Mucosa of descending colon (tissue), 3 donors: ENCODE measurements at places on chromosomes 2 and 18.

DNA sequence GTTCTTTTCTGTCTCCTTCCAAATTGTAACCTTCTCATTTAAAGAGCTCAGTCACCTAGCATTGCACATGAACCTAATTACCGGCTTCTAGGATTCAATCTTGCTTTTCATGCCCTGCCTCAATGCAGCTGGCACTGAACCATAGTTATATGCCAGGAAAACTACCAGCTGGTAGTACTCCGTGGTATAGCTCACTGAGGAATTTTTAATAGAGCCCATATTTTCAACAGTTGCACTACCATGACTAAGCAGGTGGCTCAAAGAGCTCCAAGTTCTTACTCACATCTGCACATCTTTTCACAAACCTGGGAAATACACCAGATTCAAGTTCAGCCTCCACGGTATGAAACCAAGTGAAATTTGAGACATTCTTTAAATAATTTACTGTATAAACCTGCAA, 363.5 kb downstream of the GRB14 start:
- DNase-seq: no peak

- DNase-seq: no peak
Measured at GRCh38 chr18:60987963-60988362, 345.3 kb upstream of the CDH20 start.

DNA sequence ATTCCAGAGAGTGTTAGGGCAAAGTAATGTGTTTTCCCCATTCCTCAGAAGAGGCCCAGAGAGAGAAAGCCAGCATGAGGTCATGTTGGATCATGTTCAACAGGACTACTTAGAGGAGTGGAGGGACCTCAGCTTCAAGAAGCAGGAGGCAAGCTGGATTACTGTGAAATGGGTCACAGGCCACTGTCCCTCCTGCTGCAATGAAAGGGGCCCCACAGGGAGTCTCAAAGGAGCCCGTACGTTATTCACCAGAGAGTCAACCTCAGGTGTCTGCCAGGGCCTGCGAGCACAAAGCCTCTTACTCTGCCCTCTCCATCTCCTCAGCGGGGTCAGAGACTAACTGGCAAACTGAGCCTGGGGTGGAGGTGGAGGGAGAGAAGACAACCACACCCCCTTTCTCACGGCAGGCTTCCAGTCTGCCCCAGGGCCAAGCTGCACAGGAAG, 27.2 kb upstream of the ACYP2 start:
- DNase-seq: no peak

- DNase-seq: no peak
Measured at GRCh38 chr2:37085731-37086147, 1.4 kb downstream of the GPATCH11 start.

DNA sequence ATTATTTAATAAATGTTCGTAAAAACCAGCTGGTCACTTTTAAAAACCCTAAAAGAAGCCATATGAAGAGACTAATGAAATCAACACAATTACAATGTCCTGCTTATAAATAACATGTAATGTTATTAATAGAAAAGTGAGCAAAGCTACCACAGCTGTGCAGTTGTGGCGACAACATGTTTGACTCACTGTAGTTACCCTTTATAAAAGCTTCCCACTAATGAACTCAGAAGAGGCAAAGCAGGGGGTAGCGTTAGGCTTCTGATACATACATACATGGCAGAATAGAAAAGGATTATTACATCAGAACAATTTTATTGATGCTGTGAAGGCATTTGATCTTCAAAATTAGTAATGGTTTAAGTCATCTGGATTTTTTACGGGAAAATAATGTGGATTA, 219.7 kb downstream of the SLC4A10 start:
- no peak for DNase-seq

DNA sequence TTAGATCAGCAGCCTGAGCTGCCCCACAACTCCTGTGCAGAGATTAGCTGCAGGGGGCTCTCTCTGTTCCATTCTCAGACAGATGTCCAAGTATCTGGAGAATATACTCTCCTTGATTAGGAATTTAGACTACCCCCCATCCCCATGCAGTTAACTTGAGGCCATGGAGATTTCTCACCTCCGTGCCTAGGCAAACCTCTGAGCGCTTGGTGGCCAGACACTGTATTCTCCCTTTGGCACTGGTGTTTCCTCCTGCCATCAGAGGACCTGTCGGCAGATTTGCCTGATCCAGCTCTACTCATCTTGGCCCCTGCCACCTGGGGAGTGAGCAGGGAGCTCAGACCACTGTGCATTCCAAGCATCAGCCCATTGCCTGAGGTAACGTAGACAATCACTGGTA, 48.3 kb downstream of the ZNF804A start:
- DNase-seq: no peak

DNA sequence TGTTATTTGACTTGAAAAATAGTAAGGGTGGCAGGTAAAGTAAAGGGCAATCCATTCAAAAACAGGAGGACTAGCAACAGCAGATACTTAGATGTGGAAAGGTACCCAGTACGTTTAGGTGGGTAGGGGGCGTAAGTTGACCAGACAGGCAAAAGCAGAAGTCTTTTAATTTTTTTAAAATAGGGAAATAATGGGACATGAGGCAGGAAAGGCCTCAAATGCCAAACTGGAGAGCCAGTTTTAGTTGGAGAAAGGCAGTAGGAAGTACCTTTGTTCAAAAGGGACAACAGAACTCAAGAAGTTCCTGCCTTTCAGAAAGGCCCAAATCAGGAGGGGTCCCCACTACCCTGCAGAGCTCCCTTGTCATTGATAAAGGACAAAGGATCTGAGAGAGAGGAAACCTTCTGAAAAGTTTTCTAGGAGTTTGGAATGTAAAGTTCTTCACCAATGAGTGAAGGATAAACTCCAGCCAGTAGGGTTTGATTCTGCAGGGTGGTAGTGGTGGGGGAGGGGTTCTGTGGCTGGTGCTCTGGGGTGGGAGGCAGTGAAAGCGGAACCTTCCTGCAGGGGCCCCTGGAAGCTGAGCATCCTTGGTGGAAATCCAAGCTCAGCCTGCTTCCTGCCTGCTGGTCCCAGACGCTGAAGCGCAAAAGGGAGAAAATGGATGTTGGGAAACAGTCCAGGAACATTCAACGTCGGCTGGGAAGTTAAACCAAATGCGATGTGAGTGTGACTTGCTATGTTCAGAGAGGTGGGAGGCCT, 40.1 kb downstream of the TMEM17 start:
- no peak for DNase-seq

- peak; percentile 63 for DNase-seq
Measured at GRCh38 chr2:233061591-233062450, 1.7 kb downstream of the INPP5D start.

DNA sequence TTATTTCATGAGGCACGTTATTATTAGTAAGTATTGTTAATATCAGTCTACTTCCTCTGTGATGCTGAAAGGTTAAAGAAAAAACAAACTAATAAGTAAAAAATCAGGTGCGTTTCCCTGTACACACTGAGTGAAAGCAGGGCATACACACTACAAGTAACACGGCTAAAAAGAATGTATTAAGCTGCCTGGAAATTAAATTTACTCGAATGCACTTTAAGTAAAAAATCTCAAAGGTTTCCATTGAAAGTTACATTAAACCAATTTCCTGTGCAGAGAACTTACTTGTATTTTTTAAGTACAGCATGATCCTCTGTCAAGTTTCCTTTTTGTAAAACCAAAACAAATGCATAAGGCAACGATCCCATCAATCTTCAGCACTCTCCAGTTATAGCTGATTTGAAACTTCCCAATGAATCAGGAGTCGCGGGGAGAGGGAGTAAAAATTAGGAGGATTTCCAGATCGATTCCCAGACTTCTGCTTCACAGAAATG, 633 bp downstream of the BCL2 start:
- DNase-seq: no peak

GRCh38 chr18:37553633-37554398, 11.8 kb downstream of the CELF4 start:
- DNase-seq: peak; percentile 21

GRCh38 chr2:78779761-78780160, 245.7 kb upstream of the REG3G start:
- DNase-seq: no peak

- DNase-seq: no peak
Measured at GRCh38 chr18:36522509-36522908, 225.0 kb downstream of the FHOD3 start.

GRCh38 chr18:48023334-48024008, 93.0 kb upstream of the SMAD2 start:
- peak; percentile 45 for DNase-seq

DNA sequence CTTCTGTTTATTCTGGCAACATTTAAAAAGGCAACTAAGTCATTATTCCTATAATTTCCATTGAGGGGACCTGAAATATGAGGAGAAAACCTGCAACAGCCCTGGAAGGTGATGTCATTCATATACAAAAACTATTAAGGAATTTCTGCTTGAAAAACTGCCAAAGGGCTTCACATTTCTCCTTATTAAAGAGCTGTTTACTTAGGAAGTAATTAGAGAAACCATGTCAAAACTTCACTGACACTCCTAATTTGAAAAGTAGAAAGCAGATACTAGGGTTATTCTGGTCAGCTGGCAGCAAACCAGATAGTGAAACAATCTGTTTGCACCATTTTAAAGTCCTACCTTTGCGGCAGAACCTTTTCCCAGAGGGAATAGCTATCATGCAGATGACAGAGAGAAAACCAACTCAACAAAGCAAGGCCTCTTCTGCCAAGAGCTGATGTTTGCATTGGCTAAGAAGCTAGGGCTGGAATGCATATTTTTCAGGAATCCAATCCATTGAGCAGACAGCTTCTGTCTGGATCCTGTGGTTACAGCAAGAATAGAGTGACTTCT, 592.2 kb upstream of the SYT4 start:
- DNase-seq: no peak

- DNase-seq: no peak
Measured at GRCh38 chr2:20584399-20585358, 66.2 kb downstream of the HS1BP3 start.

DNA sequence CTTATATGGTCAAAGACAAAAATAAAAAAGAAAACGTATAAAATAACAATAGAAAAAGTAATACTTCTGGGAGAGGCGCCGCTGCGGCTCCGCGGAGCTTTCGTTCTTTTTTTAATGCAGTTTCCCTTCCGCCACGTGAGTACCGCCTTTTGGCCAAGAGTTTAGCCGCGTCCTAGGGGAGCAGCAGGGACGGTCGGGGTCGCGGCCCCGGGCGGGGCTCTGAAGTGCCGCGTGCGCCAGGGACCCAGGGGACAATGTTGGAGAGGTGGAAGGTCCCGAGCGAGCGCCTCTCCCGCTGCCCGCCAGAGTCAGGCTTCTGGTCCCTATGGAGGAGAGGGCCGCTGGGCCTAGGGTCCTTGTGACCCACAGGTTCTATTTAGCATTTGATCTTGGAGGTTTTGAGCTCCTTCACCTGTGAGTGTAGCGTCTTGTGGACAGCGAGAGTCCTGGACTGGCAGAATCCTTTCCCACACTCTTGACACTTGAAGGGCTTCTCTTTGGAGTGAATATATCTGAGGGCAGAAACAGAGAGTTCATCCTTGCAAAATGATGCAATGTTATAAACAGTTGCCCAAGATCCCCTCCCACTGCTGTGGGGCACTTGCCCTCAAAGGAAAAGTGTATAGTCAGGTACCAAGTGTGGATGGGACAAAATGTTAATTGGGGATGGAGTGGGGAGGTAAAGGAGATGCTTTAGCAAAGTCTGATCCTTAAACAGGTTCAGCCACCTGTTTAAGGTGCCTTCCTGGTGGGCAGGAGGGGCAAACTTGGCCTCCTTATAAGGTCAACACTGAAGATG, 6.3 kb downstream of the OSR1 start:
- DNase-seq: no peak

DNA sequence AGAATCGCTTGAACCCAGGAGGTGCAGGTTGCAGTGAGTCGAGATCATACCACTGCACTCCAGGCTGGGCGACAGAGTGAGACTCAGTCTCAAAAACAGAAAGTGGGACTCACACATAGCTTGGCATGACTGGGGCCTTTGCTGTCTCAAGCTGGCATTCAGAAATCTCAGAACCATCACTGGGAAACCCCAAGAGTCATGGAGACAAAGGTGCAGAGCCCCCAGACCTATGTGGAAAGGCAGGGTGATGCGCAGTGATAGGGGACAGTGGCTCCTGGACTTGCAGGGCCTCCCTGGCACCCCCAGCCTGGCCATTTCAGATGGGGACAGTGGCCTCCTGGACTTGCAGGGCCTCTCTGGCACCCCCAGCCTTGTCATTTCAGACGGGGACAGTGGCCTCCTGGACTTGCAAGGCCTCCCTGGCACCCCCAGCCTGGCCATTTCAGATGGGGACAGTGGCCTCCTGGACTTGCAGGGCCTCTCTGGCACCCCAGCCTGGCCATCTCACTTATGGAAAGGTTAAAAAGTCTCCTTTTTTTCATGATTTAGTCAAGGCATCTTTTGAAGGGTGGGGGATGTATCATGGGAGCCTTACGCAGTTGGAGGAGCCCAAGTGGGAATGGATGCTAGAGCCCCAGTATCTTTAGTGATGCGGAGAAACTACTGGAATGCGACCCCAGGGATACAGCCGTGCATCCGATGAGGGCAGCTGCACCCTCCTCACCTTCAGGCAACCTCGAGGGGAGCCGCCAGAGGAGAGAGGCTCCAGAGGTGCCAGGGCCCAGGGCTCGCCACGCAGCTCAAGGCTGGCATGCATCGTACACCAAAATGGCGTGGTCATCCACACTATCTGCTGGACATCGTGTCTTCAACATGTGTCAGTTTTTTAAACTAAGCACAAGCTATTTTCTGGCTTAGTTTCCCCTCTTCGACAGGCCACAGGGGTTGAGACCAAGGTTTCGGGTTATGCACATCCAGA, 30.5 kb downstream of the ZNF516 start:
- DNase-seq: no peak

GRCh38 chr2:205722283-205722918, 40.1 kb downstream of the NRP2 start:
- DNase-seq: no peak

GRCh38 chr2:129717560-129718130, 261.8 kb upstream of the RAB6C start:
- no peak for DNase-seq

DNA sequence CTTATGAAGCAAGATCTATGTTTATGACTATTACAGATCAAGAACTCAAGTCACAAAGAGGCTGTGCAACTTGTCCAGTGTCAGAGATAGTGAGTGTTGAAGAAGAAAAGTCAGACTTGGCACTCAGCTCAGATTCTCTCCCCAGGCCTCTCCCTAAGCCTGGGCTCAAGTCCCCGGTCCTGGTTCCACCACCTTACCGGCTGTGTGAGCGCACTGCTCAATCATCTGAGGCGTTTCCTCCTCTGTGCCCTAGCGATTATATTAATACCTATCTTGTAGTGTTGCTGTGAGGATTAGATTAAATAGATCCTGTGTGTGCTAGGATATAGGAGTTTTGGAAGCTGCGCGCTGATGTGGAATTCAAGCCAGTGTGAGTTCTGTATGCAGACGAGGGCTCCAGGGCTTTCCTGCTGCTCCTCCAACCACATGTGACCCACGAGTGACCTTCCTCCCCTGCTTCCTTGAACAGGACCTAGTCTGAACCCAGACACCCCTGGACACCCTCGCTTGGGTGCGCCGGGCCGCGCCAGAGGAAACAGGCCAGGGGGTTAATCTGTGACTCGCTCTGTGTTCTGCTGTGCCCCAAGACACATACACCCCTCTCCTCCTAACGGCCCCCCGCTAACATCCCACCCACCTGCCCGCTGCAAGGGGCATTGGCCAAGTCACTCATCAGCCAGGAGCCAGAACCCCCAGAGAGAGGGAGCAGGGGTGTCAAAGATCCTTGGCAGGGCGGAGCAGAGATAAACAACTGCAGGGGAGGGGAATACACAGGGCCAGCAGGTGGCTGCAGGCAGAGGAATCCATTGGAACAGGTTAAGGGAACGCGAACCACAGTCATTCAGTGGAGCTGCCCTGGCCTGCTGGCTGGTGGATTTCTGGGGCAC, 38.3 kb downstream of the TNS1 start:
- no peak for DNase-seq

GRCh38 chr18:48962994-48963561, 12.3 kb upstream of the SMAD7 start:
- DNase-seq: no peak

- peak; percentile 73 for DNase-seq
Measured at GRCh38 chr18:2636126-2636631, 19.3 kb upstream of the SMCHD1 start.
